Thoracic aorta (tissue), 2 donors: ENCODE measurements at places on chromosomes 16 and 17. TPM values are rescaled to one million over a fixed set of nuclear protein-coding genes. Genes with fewer than 3 reads are reported as not detected.

DNA sequence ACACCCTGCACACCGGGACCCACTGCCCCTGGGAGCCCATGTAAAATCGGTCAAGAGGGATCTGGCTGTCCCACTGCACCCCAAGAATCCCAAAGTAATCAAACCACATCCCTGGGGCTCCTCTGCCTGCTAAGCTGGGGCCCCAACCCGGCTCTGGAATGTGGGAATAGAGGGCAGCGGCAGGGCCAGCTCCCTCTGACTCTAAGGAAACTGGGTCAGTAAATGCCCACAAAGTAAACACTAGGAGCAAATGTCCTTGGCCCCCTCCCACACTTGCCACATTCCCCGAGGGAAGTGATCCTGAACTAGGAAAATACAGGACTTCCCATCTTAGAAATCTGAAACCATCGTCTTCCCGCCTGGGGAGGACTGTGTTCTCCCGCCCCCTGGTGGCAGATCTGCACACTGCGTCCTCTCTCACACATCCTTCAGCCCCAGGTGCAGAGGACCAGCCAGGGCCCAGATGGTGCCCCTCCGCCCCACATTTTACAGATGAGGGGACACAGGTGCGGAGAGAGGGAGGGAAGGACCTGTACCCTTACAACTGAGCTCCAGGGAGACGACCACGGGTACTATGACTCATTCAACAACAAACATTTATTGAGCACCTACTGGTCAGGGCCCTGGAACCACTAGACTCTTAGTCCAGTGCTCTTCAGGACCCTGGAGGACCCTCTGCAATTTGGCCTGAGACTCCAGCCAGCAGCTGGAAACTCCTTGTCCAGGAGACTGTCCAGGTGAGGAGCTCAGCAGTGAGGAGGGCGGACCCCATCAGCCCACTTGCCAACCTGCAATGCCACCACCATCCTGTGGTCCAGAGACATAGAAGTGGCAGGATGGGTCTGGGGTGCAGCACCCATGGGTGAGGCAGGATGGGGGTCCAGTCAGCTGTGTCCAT is 10.1 kb downstream of the P3H4 start:
- no peak overlapping the region for H3K27ac ChIP-seq
- peaks cover 13% of the 10 kb centered on the region for H3K4me1 ChIP-seq

DNA sequence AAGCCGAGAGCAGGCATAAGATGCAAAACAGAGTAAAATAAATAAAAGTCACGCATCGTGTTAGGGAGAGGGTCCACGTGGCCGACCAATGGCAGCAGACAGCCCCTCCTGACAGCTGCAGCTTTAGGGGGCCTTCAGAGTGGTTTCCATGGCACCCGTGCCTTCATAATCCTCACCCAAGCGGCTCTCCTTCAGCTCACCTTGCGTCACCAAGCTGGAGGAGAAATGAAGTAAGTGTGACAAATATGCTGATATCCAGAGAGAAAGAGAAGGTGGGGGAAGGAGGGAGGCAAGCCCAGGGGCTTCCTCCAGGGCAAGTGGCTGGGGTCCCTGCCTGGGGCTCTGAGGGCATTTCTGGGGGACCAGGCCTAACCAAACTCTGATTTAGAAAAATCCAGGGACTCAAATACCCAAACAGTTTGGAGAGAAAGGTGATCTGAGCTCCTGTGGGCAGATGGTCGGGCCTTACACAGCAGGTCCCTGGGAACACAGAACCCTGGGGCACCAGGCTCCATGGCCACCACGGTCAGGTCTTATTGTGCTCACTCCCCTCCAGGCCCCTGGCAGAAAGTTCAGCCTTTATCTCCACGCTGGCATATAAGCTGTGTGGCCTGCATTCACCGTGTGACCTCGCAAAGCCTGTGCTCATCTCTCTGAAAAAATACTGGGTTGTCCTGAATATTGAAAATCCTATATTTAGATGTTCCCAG is 80.7 kb upstream of the TNRC6C start:
- H3K36me3 ChIP-seq: no peaks in the 10 kb centered on the region
- H3K27me3 ChIP-seq: no peaks in the 10 kb centered on the region
- no peak overlapping the region for H3K4me3 ChIP-seq
- no peak overlapping the region for H3K27ac ChIP-seq
- DNase-seq: no peak
- peaks cover 28% of the 10 kb centered on the region for H3K4me1 ChIP-seq

- no peaks in the 10 kb centered on the region for H3K4me1 ChIP-seq
- no peak for DNase-seq
- no peaks in the 10 kb centered on the region for H3K36me3 ChIP-seq
- H3K27me3 ChIP-seq: no peaks in the 10 kb centered on the region
- no peak overlapping the region for H3K27ac ChIP-seq
- H3K4me3 ChIP-seq: no peak overlapping the region
Observed at GRCh38 chr16:46712911-46713310, 23.5 kb downstream of the ORC6 start.

The KRTAP9-4 gene
- total RNA-seq: not detected

The SLC52A1 gene
- not detected for total RNA-seq

- no peak for DNase-seq
- H3K27ac ChIP-seq: no peak overlapping the region
- H3K27me3 ChIP-seq: no peaks in the 10 kb centered on the region
- no peak overlapping the region for H3K4me3 ChIP-seq
Observed at GRCh38 chr16:50248845-50249244, 17.5 kb upstream of the ADCY7 start.

The TAT gene
- total RNA-seq: not detected

The TP53TG3 gene
- total RNA-seq: not detected

GRCh38 chr16:89360760-89361435 is 129.5 kb downstream of the ANKRD11 start:
- no peak overlapping the region for H3K4me3 ChIP-seq
- no peaks in the 10 kb centered on the region for H3K36me3 ChIP-seq
- no peak overlapping the region for H3K27ac ChIP-seq
- no peak for DNase-seq

DNA sequence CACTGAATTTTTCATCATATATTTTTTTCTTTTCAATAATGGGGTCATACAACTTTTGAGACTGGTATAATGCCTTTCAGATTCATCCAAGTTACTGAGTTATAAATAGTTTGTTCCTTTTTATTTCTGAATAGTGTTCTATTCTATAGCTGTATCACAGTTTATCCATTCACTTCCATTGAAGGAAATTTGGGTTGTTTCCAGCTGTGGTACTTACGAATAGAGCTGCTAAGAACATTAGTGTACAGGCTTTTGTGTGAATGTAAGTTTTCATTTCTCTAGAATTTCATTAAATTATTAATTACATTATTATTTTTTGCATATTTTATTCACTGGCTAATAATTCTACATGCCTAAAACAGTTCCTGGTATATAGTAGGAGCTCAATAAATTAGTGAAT is 52.9 kb downstream of the SNTB2 start:
- no peak for DNase-seq
- H3K4me3 ChIP-seq: no peak overlapping the region
- no peak overlapping the region for H3K27ac ChIP-seq
- peaks cover 13% of the 10 kb centered on the region for H3K4me1 ChIP-seq
- H3K36me3 ChIP-seq: no peaks in the 10 kb centered on the region
- H3K27me3 ChIP-seq: no peaks in the 10 kb centered on the region
